ENCODE measurements at places on chromosomes 6 and 20. TPM values are rescaled to one million over a fixed set of nuclear protein-coding genes. Genes with fewer than 3 reads are reported as not detected.
A peak's percentile ranks its signal among the peaks of the same experiment; 100 is the strongest.

Gene HS3ST5
- total RNA-seq = 0.16 TPM

GRCh38 chr6:63789699-63790098, 154.1 kb downstream of the PHF3 start:
- no peaks in the 10 kb centered on the region for H3K4me1 ChIP-seq
- DNase-seq = no peak
- H3K27ac ChIP-seq = no peak overlapping the region
- no peaks in the 10 kb centered on the region for H3K36me3 ChIP-seq

Gene MMP24
- total RNA-seq = 0.99 TPM

Gene PHACTR1
- total RNA-seq = 2.0 TPM

DNA sequence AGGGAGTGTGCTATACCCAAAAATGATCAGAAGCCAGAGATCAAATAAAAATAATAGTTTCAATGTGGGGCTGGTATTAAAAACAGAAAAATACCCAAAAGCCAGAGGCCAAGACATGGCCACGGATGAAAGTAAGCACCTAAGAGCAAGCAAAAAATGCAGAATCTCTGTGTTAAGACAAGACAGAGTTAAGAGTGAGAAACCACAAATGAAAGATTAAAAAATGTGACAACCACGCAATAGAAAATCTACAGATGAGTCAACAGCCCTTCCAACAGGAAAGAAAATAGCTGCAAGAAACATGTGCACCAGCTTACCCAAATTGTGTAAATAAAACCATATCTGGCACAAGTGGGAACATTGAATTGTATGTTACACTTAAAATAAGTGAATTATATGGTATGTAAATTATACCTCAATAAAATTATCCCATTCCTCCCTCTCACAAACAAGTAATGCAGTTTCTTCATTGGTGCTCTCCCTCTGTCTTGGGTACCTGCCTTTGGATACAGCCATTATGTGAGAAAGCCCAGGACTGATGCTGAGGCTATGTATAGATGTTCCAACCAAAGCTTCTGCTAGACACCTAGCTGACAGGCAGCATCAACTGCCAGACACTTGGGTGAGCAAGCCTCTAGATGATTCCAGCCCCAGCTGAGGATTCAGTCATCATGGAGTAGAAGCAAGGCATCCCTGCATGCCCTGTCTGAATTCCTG, 55.3 kb upstream of the UFL1 start:
- DNase-seq = no peak

GRCh38 chr6:6590530-6590929, 2.0 kb downstream of the LY86 start:
- H3K27me3 ChIP-seq = no peaks in the 10 kb centered on the region
- H3K27ac ChIP-seq = no peak overlapping the region
- H3K4me3 ChIP-seq = no peak overlapping the region
- no peak for DNase-seq
- H3K36me3 ChIP-seq = no peaks in the 10 kb centered on the region

Gene GABRR2
- 0.75 TPM for total RNA-seq

Gene BCAS4
- 15.2 TPM for total RNA-seq

- peaks cover 5% of the 10 kb centered on the region for H3K4me1 ChIP-seq
- DNase-seq = no peak
- H3K27me3 ChIP-seq = no peaks in the 10 kb centered on the region
- H3K36me3 ChIP-seq = no peaks in the 10 kb centered on the region
- H3K27ac ChIP-seq = no peak overlapping the region
Observed at GRCh38 chr6:164911151-164911550, 398.3 kb downstream of the C6orf118 start.

DNA sequence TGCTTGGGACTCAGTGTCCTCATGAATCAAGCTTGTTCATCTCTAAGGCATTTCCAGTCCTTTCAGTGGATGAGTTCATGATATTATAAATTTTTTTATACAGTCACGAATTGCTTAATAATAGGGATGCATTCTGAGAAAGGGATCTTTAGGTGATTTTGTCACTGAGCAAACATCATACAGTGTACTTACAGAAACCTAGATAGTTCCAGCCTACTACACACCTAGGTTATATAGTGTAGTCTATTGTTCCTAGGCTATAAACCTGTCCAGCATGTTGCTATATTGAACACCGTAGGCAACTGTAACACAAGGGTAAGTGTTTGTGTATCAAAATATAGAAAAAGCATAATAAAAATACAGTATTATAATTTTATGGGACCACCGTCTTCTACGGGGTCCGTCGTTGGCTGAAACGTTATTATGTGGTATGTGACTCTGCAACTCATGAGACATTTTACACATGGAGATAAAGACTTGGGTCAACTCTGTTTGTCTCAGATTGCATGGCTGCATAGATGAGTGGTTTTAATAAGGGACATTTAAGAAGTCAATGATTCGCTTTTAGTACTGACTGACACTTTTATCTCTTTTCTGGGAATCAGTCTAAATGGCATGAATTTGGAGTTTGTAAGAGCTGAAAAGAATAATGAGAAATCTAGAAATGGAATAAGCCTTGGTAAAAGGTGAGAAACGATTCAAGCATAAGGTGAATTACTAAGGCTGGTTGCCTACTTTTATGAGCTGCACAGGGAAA, 33.2 kb downstream of the CLIC5 start:
- H3K27ac ChIP-seq = no peak overlapping the region
- H3K4me1 ChIP-seq = no peaks in the 10 kb centered on the region
- H3K36me3 ChIP-seq = no peaks in the 10 kb centered on the region
- H3K27me3 ChIP-seq = no peaks in the 10 kb centered on the region
- no peak overlapping the region for H3K4me3 ChIP-seq

GRCh38 chr6:26280407-26280806, 84.6 kb upstream of the BTN3A2 start:
- H3K27me3 ChIP-seq = no peaks in the 10 kb centered on the region
- peaks cover 34% of the 10 kb centered on the region for H3K4me1 ChIP-seq
- no peak for DNase-seq

- H3K4me1 ChIP-seq = no peaks in the 10 kb centered on the region
- H3K4me3 ChIP-seq = no peak overlapping the region
- no peak overlapping the region for H3K27ac ChIP-seq
Observed at GRCh38 chr20:59482351-59483187, 121.8 kb upstream of the PHACTR3 start.

DNA sequence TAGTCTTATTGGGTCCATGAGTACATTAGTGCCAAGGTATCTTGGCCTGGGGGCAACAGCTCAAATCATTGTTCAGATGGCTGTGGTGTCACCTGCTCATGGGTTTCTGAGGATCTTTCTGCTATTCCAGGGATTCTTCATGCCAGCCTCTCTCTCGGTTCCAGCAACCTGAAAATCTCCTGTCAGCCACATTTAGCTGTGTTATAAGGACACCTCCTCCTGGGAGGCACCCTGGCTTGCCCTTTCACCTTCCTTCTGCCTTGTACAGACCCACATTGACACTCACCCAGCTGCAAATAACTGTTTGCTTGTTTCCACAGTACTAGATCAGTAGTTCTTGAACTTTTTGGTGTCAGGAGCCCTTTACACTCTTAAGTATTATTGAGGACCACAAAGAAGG, 159.9 kb downstream of the GRM4 start:
- peaks cover 2% of the 10 kb centered on the region for H3K36me3 ChIP-seq
- peaks cover 8% of the 10 kb centered on the region for H3K4me1 ChIP-seq
- no peak overlapping the region for H3K27ac ChIP-seq
- peaks cover 4% of the 10 kb centered on the region for H3K27me3 ChIP-seq
- no peak overlapping the region for H3K4me3 ChIP-seq

- DNase-seq = no peak
- H3K4me1 ChIP-seq = no peaks in the 10 kb centered on the region
- peaks cover 8% of the 10 kb centered on the region for H3K36me3 ChIP-seq
- H3K27ac ChIP-seq = no peak overlapping the region
Observed at GRCh38 chr6:39898625-39899024, 35.6 kb downstream of the MOCS1 start.

GRCh38 chr20:10987651-10988383, 314.0 kb upstream of the JAG1 start:
- H3K4me3 ChIP-seq = no peak overlapping the region
- H3K27me3 ChIP-seq = no peaks in the 10 kb centered on the region
- no peaks in the 10 kb centered on the region for H3K36me3 ChIP-seq

Gene C6orf132
- total RNA-seq = 22.4 TPM

- H3K27ac ChIP-seq = peak overlapping the region; percentile 97
- H3K36me3 ChIP-seq = peaks cover 7% of the 10 kb centered on the region
- DNase-seq = no peak
- H3K27me3 ChIP-seq = no peaks in the 10 kb centered on the region
- H3K4me1 ChIP-seq = peaks cover 30% of the 10 kb centered on the region
Observed at GRCh38 chr6:105042648-105043047, 85.7 kb downstream of the LIN28B start.

DNA sequence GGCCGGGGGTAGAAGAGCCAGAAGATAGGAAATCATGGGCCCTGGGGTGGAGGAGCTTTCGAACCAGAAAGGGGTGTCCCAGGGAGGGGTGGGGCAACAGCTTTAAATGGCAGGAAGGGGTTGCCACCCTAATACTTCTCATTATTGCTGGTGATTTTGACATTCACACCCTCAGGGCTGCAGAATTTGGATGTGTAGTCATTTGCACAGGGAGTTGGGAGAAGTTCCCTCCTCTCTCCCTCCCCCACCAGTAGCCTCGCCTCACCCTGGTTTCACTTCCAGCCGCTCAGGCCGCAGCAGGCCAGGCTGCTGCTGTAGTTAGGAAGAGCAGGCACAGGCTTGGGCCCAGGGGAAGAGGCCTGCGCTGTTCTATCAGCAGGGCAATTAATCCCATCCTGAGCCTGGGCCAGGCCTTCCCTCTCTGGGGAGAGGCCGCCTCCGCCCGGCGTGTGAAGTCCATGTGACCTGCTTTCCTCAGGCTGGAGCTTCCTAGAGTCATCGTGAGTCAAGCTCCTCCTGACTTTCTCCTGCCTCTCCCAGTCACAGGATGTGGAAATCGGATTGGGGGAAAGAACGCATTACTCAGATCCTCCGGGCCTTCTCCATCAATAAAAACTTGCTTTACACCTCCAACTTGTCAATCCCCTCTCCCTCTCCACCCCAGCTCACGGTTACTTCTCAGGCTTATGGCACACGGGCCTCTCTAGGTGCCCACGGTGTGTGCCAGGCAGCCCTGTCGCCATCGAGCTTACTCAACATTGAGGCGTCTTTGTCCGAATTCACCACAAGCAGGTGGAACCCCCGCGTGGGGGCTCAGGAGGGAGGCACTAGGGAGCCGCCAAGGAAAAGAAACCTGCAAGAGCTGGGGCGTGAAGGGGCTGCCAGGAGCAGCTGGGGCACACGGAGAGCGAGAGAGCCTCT, 7.8 kb downstream of the ADTRP start:
- peaks cover 39% of the 10 kb centered on the region for H3K4me1 ChIP-seq
- no peaks in the 10 kb centered on the region for H3K36me3 ChIP-seq
- peak overlapping the region; percentile 75 for H3K27ac ChIP-seq
- H3K4me3 ChIP-seq = no peak overlapping the region
- no peak for DNase-seq

DNA sequence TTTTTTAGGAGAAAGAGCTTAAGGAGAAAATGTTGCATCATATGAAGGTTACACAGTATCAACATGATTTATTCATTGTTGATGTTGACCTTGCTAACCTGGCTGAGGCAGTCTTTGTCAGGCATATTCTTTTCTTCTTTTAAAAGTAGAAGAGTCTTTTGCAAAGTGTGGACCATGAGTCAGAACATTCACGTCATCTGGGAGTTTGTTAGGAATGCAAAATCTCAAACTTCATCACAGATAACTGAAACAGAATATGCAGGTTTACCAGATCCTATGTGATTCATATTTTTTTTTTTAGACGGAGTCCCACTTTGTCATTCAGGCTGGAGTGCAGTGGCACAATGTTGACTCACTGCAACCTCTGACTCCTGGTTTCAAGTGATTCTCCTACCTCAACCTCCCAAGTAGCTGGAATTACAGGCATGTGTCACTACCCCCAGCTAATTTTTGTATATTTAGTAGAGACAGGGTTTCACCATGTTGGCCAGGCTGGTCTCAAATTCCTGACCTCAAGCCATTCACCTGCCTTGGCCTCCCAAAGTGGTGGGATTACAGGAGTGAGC, 530.4 kb upstream of the BTBD3 start:
- H3K4me1 ChIP-seq = peaks cover 2% of the 10 kb centered on the region
- H3K27ac ChIP-seq = no peak overlapping the region
- no peaks in the 10 kb centered on the region for H3K36me3 ChIP-seq
- no peak for DNase-seq
- H3K27me3 ChIP-seq = no peaks in the 10 kb centered on the region

DNA sequence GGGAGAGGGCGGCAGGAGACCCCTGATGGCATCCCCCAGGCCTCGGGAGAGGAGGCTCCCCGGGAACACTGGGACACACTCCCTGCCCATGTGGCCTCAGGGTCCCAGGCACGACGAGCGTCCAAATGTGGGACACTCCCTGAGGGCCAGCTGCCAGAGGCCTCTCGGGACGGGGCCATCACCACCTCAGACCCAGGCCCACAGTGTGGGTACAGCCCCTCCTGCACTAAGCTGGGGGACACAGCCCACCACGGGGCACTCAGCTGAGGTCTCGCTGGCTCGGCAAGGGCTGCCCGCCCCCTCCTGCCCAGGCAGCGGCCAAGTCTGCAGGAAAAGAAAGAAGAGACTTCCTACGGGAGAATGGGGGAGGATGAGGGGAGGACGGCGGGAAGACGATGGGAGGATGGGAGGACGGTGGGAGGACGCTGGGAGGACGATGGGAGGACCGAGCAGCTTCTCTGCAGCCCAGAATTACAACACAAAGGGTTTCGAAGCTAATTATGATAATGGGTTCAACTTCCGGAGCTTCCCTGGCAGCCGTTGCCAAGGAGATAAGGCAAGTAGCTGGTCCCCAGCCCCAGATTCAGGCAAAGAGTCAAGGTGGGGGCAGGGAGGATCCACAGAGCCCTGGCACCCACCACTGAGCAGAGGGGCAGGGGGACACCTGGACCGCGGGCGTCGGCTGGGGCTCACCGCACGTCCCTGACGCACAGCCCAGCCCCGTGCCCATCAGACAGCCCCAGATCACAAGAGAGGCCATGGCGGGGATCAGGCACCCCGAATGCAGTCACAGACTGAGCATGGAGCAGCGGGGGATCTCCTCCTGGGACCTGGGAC, 17.5 kb downstream of the KCNQ2 start:
- no peak overlapping the region for H3K27ac ChIP-seq
- H3K27me3 ChIP-seq = peaks cover 37% of the 10 kb centered on the region
- no peak overlapping the region for H3K4me3 ChIP-seq
- DNase-seq = no peak
- H3K4me1 ChIP-seq = peaks cover 14% of the 10 kb centered on the region

DNA sequence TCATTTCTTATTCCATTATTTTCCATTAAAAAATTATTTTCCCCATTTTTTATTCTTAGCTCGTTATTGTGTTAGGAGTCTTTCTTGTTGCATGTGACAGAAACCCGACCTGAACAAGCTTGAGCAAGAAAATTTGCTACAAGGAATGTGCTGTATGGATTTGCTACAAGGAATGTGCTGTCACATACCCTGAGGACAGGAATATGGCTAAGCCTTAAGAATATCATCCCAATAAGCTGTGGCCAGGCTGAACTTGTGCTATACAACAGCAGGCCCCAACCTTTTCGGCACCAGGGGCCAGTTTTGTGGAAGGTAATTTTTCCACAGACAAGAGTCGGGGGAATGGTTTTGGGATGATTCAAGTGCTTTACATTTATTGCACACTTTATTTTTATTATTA, 114.0 kb downstream of the TRMT11 start:
- no peaks in the 10 kb centered on the region for H3K27me3 ChIP-seq
- no peak overlapping the region for H3K4me3 ChIP-seq
- peaks cover 6% of the 10 kb centered on the region for H3K4me1 ChIP-seq
- peaks cover 17% of the 10 kb centered on the region for H3K36me3 ChIP-seq
